ENCODE measurements at places on chromosomes 4 and X. TPM values are rescaled to one million over a fixed set of nuclear protein-coding genes. Genes with fewer than 3 reads are reported as not detected.
A peak's percentile ranks its signal among the peaks of the same experiment; 100 is the strongest.

DNA sequence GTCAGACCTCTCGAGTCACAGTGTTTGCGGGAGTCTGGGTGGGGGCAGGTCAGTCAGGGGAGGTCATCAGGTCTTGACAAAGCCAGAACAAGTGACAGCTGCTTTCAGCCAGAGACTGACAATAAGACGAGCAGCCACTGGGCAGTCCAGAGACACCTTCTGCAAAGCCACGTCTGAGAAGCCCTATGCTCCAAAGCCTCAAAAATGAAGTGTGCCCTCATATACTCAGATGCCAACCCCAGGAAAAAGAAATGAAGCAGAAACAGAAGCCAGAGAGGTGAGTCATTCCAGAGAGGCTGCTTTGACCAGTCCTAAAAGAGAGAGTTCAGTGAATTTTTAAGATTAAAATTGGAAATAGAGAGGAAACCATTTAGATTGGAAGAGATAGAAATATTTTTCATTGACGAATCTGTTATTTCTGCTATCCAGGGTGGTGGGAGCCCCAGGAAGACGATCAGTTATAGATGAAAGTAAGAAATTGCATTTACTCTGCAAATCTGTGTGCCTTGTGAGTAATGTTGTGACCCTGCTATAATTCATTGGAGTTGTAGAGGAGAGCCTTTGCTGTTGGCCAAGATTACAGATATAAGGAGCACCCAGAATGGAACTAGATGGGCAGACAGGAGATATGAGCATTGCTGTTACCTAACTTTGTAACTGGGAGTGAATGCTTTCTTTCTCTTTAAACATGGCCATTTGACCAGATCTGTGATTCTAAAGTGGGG, 77.9 kb downstream of the LRRC66 start:
- no peak for DNase-seq

GRCh38 chrX:40866893-40867292, 131.6 kb upstream of the MED14 start:
- DNase-seq = no peak

DNA sequence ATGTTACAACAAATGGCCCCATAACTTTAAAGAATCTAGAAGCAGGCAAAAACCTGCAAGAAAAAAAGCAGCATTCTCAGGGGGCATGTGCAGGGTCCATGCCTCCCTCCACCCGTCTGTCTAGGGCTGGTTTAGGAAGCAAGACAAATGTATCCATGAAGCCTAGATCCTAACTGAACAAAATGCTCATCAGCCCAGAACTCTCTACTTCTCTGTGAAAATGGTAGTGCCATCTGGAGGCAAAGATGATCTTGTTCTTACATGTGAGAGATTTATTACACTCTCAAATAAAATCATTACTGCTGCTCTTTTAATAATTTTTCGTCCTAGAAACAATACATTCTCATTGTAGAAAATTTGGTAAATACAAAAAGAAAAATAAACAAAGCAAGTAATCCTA, 26.7 kb downstream of the NR3C2 start:
- DNase-seq = no peak

DNA sequence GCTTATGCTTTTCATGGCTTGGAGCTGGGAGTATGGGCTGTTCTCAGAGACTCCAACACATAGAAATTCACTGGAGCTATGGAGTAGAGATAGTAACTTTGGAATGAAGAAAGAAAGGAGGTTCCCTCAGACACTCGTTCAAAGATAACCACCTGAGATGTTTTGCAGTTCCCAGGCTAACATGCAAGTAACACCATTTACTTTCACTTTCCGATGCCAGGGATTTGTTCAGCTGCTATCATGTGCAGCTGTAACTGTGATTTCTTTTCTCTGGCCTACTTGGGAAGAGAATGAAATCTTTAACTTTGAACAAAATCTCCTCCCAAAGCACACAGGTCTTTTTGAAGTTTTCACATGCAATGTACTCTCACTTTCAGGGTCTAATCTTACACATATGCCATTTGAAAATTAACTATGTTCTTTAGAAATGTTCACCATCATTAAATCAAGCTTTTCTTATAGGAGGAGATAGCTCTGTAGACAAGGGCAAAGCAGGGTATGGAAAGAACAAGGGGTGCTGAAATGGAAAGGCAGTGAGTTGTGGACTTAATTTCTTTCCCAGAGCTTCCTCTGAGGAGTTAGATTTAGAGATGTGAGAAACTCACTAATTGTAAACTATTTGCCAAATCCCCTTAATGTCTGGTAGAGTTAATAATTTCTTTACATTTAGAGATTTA, 514.3 kb downstream of the PDHA2 start:
- no peak for DNase-seq

DNA sequence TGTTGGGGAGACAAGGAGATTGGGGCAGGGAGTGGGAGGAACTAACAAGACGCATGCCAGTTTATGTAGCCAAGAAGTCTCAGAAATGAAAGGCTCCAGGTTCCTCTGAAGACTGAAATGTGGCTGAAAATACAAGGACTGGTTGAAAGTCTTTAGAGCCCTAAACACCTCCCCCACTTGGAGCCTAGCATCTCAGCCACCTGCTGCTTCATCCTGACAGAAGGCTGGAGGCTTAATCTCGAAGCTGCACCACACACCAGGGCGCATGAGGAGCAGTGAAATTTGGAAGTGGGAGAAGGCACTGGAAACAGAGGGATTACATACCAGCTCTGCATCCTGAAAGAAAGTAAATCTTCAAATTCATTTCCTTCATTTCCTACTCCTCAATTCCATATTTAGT, 160.7 kb upstream of the FTHL17 start:
- DNase-seq = no peak

DNA sequence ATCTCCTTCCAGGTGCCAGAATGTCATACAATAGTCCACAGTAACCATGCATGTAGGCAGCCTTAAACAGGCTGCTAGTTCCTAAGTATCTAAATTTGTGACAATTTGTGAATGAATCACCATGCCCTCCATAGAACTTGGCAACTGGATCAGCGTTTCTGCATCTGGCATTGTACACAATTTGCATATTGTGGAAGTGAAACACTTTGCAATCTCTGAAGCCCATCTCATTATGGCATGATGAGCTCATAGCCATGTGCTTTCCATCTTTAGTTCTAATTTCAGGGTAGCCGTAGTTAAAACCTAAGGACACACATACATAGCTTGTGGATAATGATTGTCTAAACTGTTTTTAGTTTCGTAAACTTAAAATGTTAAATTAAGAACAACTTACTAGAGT, 573.6 kb downstream of the PPP4R3C start:
- no peak for DNase-seq

DNA sequence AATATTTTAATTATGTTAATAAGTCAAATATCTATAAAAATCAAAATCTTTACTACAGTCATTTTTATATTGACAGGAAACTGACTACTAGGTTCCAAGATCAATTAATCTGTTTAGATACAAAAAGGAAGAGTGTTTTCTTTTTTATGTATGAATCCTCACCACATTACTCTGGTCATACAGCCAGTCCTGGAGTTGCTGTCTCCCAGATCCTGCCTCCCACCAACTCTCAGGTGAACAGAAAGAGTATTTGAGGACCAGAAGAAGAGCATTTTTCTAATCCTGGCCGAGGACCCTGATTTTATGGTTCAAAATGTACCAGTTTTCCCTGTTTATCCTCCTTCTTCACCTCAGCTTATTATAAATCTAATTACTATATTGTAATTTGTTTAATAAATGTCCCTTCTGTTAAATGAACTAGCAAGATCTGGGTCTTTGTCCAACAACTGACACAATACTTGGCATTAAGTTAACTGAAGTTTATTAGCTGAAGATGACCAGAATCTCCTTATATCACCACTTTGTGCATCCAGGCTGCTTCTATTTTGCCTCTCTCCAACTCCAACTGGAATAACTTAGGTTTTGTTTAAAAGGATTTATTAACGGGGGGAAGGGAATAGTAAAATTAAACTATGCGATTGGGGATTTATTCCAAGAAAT, 224.4 kb upstream of the PCDH7 start:
- no peak for DNase-seq

DNA sequence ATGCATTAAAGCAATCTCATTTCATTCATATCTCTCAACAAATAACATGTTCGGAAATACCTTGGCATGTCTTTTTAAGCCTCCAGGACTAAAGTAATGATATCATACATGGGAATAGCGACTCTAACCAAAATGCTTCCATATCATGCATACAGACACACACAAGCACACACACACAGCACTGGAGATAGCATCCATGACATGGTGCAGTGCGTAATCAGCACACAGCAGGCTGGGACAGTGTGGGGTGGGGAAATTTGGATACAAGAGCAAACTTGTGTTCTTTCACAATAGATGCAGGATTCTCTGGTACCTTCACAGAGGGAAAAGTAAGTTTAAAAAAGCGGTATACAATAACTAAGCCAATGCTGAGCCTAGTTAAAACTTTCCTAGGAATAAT, 132.3 kb upstream of the HPGD start:
- no peak for DNase-seq

DNA sequence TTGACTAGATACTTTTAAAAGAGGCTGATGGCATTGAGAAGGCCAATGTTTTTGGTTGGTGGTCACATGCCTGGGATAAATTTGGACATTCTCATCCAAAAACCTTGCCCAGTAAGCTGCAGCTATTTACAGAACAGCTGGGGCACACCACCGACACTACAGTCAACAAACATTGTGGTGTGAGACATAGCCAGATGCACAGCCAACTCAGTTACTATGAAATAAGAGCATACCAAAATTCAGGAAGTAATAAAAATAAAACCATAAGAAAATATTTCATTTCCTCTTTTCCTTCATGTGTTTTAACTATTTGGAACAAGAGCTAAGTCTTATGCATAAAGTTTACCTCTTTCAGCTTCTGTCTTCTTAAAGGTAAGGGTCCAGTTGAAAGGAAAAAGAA, 8.8 kb downstream of the PPM1K start:
- DNase-seq = no peak

DNA sequence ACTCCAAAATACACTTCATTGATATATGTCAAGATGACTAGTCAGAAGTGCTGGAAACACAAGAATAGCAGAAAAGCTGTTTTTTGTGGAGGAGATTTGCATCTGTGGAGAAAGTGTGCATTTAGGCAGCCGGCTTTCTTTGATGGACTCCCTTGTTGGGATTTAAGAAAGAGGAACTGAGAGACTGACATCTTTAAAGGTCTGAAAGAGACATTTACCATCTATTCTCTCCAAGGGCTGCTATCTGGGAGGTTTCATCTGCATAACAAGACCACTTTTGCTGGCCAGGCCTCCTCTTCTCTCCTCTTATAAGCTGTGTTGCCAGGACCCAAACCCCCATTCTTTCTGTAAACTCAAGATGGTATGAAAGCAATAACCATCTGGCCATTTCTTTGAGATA, 1065.0 kb downstream of the NLGN4X start:
- DNase-seq = no peak

- DNase-seq = no peak
Measured at GRCh38 chrX:107736781-107737531, 38.6 kb downstream of the TSC22D3 start.

- peak; percentile 25 for DNase-seq
Measured at GRCh38 chr4:48681856-48682255, 98.2 kb downstream of the FRYL start.

DNA sequence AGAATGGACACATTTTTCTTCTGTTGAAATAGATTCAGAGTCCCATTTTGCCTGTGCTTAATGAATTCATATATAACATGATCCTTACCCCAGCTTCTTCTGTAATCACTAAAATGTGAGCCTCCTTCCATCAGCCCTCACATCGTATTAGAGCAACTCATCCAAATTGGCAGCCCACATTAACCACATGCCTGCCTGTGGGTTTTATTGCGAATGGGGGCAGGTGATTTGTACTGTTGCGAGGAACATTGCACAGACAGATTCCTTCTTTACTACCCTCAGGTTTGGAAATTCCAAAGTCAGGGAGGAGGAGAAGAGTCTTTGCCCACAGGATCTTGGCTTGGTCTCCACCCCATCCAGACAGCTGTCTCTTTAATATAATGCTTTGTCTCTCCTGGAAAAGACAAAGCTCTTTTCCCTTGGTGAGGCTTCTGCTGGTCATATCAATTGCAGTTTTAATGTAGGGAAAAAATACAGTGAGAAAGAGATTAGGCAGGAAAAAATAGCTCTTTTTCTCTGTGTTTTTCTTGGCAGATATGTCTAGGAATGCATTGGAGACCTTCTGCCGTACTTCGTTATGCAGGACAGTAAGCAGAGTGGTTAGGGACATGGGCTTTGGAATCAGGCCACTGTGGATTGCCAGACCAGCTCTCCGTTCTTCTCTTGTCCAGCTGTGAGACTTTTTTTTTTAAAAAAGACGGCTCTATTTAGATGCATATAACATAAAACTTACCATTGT, 371.2 kb downstream of the AFF2 start:
- DNase-seq = no peak

DNA sequence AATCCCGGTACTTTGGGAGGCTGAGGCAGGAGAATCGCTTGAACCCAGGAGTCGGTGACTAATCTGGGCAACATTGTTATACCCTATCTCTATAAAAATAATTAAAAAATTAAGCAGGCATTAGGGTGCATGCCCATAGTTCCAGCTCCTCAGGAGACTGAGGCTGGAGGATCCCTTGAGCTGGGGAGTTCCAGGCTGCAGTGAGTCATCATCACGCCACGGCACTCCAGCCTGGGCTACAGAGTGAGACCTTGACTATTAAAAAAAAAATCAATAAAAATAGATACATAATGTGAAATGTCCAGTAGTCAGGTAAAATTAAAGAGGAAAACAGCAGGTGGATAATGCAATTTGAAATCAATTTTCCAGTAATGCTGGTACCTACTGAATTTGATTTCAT, 14.6 kb downstream of the ADGRL3 start:
- DNase-seq = no peak

DNA sequence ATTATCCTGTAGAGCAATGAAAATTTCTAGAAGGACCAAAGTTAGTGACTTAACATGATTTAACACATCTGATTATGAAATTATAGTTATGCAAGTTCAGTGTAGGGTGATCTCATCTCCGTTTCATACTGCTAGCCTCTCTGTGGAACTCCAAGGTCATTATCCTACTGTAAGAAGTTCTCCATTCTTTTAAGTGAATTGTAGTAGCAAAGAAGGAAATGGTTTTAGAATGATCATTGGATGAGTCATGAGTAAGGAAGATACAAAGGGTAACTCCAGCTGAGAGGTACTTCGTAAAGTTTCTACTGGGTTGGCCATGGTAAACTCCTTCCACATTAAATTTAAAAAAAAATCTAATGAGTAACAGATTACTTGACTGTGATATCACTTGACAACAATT, 215.0 kb upstream of the GIMD1 start:
- DNase-seq = no peak

GRCh38 chrX:103565197-103565596, 20.1 kb upstream of the TCEAL4 start:
- no peak for DNase-seq

The SCOC gene
- 31.6 TPM for total RNA-seq

The RHOXF1 gene
- total RNA-seq = 0.76 TPM

The MXRA5 gene
- total RNA-seq = not detected

The AFF1 gene
- 57.5 TPM for total RNA-seq

The ALPK1 gene
- 64.7 TPM for total RNA-seq

The BMP2K gene
- 12.4 TPM for total RNA-seq

The NWD2 gene
- not detected for total RNA-seq

The GABRG1 gene
- not detected for total RNA-seq

All from activated T-cell treated with anti-CD3 and anti-CD28 coated beads, Interleukin-2, amount 50 U/mL, for 72 hours (primary cell).